ENCODE measurements at places on chromosomes 5 and 9. TPM values are rescaled to one million over a fixed set of nuclear protein-coding genes. Genes with fewer than 3 reads are reported as not detected.

PPWD1 gene
- 29.9 TPM for total RNA-seq

- DNase-seq = no peak
These were observed 83.1 kb upstream of the GLRA1 start for GRCh38 chr5:152007653-152008335.

OGN gene
- total RNA-seq = not detected

DNA sequence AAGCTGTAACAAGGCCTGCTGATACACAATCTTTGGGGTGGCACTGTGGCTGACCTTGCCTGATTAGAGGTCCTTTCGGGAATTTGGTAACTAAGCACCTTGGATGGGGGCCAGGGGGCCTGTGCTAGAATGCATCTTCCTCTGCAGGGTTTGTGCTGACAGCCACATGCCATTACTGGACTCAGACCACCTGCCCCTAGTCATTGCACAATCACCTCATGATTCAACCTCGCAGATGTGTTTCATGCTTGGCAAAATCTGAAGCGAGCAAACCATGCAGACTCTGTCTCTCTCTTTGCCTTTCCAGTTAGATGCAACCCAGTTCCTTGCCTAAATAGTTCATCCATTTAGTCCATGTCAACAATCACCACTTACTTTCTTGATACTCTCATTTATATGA, 96.5 kb upstream of the ERCC6L2 start:
- no peak for DNase-seq

GRCh38 chr5:73114044-73114688, 6.2 kb upstream of the TMEM171 start:
- no peak for DNase-seq

CAAP1 gene
- 15.8 TPM for total RNA-seq

SPATA31D4 gene
- total RNA-seq = not detected

TAF9 gene
- total RNA-seq = 118 TPM

DNA sequence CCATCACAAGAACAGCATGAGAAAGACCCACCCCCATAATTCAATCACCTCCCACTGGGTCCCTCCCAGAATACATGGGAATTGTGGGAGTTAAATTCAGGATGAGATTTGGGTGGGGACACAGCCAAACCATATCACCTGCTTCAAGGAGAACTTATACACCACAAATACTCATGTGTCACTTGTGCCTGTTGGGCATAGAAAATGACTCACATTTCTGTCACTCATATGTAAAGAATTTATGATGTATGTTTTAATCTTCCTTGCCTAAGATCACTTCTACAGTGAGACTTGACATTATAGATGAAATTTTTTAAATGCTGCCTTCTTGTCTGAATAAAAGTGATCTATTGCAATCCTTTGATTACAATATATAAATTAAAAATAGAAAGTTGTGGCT, 23.0 kb upstream of the PRDM6 start:
- DNase-seq = no peak

DNA sequence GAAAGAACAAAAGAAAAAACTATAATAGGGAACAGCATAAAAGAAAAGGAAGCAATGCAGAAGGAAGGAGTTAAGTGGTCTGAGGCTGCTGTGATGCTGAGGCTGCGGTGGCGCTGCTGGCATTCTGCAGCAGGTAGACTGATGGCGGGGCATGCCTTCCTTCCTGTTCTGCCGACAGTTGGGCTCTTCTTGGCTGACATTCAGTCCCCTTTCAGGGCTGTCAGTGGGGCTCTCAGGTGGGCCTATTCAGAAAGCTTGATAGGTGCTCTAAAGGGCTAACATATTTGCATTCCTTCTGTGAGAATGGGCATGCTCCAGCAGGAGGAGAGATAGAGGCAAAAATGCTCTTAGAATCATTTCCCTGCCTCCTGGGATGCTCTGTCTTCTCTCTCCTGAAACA, 5.1 kb upstream of the CLINT1 start:
- DNase-seq = no peak

DNA sequence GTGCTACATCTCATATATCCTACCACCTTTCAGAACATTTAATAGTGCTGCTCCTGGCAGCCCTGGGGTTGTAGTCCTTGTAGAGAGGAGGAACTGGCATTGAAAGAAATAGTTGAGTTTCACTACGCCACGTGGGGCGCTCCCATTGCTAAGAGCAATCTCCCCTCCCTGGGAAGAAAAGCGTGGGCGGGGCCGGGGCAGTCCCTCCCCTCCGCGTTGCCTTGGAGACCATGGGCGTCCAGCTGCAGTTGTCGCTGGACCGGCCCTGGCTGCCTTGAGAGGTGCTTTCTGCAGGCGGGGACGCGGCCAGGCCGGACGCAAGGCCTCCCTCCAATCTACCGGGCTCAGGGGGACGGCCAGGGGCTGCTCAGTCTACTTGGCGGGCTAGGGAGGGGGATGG, 368 bp upstream of the CCDC180 start:
- DNase-seq = no peak

DNA sequence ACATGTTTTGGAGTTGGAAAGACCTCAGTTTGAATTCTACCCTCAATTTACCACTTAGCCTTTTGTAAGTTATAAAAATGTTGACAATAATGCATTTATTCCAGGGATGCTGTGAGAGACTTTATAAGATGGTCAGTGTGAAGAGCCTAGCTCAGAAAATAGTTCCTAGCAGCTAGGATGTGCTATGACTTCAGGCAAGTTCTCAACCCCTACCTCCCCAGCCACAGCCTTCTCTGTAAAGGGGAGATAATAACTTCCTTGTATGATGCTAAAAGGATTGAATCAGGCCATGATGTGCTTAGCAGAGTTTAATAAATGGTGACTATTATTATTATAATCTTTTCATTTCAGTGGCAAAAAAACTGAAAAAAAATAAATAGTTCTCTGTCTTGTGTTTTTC, 77.6 kb downstream of the ALDH1A1 start:
- DNase-seq = no peak

DNA sequence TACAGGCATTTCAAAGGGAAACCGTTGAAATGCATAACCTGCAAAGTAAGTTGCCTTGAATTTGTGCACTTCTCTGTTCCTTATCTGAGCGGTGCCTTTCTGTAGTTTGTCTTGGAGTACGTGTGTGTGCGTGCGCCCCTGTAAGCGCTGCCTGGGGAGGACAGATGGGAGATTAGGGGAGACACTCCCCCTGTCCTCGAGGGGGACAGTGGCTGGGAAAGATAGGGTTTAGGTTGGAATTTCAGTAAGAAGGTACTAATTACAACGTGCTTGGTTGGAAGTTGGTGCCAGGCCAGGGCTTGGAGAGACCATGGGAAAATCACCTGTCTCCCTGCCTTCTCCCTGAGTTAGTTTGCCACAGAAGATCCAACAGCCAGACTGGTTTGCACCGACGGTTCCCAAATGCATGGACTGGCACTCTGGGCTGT, 73.2 kb downstream of the PIK3R1 start:
- no peak for DNase-seq

GABRA6 gene
- not detected for total RNA-seq

DNA sequence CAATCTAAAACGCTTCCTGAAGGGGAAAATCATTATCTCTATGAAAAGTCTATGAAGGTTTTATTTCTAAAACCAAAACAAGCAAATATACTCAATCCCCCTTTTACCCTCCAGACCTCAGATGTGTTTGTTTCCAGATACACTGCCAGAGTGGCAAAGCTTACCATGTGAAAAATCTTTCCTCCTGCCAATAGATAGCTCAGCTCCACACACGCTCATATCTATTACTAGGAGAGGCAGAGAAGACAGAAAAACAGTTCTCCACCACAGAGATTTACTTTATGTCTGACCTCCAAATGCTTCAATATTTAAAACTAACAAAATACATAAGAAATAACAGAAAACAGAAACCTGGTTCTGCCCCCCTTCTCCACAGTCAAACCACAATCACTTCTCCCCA, 7.0 kb downstream of the IRX2 start:
- no peak for DNase-seq

- DNase-seq = no peak
These were observed 708.9 kb upstream of the RIOK2 start for GRCh38 chr5:97891971-97892370.

PCAT7 gene
- not detected for total RNA-seq

DNA sequence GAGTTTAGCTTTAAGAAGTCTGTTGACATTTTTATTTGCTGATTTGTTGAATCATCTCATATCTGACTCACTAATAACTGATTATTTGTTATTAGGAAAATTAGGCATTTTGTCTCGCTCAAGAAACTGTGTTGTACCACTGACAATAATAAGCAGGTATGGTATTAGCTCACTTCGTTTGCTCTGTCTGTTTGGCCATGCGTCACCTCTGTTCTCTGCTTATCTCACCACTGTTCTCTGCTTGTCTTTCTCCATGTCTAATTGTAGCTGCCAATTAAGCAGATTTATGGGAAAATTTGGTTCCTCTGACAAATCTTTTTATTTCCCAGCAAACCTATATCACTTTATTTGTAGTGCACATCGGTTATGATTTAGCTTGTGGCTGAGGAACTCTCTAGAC, 138.9 kb downstream of the WDR41 start:
- no peak for DNase-seq

RANBP3L gene
- total RNA-seq = not detected

DNA sequence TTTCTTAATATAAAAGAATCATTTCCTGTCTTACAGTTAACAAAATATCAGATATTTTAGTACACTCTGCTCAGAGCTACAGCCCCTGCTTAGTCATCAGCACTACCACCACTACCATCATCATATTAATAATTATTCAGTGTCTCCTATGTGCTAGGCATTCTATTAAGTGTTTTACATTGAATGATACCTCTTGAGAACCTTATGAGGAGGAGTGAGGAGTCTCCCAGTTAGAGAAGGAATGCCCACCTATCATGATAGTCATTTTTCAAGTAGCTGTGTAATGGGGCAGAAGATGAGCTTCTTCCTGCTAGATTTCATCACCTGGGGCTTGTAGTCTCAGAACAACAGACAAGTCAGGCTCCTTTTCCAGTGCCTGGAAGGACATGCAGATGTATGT, 238.0 kb downstream of the TRIM32 start:
- DNase-seq = no peak

GRCh38 chr9:121649476-121650216, 1.8 kb upstream of the DAB2IP start:
- DNase-seq = no peak

GRCh38 chr9:93192721-93193387, 8.9 kb downstream of the WNK2 start:
- DNase-seq = no peak

DNA sequence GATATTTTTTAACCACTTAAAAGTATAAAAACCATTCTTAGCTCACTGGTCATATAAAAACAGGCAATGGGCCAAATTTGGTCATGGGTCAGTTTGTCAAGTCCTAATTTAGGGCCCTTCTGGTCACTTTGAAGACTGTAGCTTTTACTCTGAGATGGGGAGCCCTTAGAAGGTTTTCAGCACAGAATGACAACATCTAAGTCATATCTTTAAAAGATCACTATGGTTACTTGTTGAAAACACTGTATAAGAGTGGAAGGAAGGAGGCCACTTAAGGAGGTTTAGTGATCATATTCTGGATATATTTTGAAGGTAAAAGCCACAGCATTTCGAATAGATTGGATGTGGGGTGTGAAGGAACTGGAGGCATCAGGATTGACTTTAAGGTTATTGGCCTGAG, 76.7 kb downstream of the STRBP start:
- no peak for DNase-seq

DNA sequence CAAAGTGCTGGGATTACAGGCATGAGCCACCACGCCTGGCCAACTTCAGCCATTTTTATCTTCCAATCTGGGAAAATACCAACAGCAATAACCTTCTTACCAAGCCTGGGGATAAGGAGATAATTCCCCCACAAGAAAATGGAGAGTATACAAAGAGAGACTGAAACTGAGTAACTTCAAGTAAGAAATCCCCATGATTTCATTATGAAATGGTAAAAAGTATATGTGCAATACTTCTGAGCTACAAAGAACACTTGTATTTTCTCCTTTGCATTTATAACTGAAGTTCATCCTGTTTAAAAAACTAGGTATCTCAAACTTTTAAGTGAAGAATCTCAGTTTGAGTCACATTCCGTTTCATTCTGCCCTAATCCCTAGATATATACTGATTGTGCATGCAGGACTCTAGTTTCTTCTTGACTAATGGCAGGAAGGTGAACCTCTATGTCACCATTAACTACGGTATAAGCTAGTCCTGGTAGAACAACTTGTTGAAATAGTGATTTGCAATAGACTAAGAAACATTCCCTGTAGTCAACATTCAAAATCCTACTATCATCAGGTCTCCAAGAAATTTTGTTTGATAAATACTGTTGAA, 2071.4 kb downstream of the MAT2B start:
- no peak for DNase-seq

GRCh38 chr5:103840600-103840999, 278.0 kb upstream of the NUDT12 start:
- DNase-seq = no peak

- no peak for DNase-seq
These were observed 145.6 kb downstream of the CNTLN start for GRCh38 chr9:17280350-17281012.

GRCh38 chr9:132414731-132415130, 4.7 kb downstream of the CFAP77 start:
- DNase-seq = no peak

- DNase-seq = no peak
These were observed 113.3 kb downstream of the MTREX start for GRCh38 chr5:55421074-55421529.

All from pulmonary artery endothelial cell (primary cell).